Left renal cortex interstitium (tissue), 4 donors: ENCODE measurements at places on chromosomes 1 and 21.

DNA sequence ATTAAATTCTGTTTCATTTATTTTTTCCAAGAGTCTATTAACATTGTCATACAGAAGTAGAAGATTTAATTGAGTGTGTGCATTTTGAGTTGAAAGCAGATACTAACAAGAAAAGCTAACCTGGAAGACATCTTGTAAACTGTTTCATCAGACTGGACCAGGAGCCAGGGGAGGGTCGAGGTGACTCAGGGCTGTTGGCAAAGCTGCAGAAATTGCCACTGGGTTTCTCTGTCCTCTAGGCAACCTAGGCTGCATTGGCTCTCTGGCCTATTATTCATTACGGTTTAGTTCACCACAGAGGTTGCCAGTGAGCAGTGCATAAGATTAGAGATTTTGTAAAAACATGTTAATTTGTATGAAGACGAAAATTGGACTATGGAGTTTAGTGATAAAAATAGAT is 27.5 kb downstream of the ERG start:
- no peak for DNase-seq

DNA sequence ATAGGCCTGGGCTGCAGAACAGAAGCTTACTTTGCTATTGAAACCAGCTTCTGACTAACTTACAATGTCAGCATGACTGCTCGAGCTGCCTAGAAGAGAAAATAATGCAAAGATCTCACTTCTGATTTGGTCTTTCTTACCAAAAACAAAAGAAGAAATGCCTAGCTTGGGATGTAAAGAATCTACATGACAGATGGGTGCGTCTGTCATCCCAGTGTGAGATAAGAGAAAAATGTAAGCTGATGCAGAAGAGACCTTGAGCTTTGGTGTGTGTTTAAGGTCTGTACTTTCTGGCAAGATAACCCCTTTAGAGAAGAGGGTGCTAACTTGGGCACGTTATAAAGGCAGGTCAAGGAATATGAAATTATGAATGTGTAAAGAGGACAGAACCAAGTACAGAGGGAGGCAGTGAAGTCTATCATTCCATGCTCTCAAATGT is 3.6 kb downstream of the FAM20B start:
- no peak for DNase-seq

DNA sequence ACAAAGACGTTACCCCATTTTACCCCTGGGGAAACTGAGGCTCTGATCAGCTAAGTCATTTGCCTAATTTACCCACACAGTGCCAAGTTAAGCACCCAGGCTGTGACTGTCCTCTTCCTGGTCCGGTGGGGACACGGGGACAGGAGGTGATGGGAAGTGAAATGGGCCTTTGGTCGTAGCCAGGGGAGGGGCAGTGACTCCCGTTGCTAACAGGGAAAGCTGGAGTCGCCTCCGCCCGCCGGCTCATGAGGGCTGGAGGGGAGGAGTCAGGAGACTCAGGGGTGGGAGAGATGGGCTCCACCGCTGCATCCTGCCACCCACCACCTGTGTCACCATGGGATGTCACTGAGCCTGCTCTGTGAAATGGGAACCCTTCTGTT is 139.3 kb downstream of the PGBD5 start:
- no peak for DNase-seq

DNA sequence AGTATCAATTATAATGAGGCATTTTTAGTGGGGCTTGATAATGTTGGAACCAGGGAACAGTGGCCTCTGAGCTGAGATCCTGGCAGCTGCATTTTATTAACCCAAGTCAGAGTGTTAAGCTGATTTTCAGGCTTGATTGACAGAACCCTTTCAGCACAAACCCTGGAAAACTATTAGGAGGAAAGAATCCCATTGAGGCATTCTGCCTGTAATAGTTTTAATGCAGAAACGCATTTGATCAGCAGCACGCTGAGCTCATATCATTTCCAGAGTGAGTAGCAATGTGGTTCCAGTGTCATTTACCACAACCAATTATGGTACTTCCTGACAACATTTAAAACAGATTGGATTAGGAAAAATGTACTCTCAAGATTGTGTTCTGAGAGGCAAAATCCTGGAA is 78.3 kb upstream of the BARHL2 start:
- DNase-seq, result no peak

GRCh38 chr1:186154651-186155050 is 220.4 kb downstream of the TPR start:
- DNase-seq, result no peak

DNA sequence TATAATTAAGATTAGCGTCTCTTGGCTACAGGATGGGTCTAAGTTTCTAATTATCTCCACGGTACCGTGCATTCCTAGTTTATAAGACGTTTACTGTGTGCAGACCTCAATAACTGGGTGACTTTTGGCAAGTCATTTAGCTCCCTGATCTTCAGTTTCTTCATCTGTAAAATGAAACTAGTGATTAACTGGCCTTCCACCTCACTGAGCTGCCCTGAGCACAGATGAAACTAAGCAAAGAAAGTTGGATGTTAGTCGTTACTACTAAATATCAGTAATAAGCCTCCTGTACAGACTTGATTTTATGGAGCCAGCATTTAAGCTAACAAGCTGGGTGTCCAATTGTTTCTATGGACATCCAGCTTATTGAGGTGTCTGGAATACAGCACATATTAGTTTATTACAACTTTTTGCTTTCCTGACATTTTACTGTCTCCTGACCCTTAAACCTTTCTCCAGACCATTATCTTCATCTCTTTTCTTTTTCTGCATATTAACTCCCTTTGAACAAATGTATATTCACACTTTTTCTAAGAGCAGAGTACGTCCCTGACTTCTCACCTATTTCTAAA is 1.1 kb downstream of the CR2 start:
- DNase-seq, result no peak

GRCh38 chr1:3902571-3903091 is 2.6 kb upstream of the C1orf174 start:
- DNase-seq, result no peak

GRCh38 chr1:71390518-71390917 is 309.7 kb upstream of the ZRANB2 start:
- no peak for DNase-seq

DNA sequence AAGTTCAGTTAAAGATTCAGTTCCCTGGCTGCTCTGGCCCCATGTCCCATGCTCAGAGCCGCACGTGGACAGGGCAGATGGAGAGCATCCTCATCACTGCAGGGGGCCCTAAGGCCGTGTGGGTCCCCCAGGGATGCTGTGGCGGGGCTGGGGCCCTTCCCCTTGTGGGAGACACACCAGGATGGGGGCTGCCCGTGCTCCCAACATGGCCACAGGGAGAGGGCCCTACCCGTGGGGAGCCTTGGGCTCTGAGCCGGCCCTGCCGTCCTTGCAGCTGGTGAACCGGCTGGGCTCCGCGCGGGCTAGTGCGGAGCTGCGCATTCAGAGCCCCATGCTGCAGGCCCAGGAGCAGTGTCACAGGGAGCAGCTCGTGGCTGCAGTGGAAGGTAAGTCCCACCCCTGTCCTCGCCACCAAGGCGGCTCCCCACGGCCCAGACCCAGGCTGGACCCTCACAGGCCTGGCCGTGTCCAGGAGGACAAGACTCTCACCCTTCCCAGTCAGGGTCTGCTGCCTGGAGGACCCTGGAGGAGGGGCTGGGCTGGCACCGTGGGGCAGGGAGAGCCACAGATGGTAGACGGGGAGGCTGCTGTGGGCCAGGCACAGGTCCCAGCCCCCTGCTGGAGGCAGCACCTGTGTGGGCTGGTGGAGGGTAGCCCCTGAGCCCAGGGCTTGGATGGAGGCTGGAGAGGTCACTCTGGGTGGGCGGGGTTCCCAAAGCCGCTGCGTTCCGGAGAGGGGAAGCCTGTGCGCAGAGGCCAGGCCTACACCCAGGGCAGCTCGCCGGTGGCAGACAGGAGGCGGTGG is 53.8 kb downstream of the TRIM11 start:
- no peak for DNase-seq

GRCh38 chr1:156117414-156118176 is 3.1 kb downstream of the LMNA start:
- no peak for DNase-seq

DNA sequence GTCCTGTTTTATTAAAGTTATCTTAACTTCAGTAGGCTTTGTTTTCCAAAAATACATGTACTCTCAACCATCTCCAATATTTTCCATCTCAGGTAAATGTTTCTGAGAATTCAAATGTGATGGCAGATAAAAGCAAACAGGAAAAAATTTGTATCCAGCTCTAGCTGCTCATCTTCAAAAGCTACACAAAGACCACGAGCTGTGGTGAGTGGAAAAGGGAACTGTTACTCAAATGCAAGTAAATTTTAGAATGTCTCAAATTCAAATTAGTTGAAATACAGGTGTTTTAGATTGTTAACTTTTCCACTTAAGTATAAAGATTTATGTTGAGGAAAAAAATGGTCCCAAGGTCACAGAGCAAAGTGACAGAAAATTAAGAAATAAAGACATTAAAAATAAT is 216.0 kb downstream of the SLC45A1 start:
- DNase-seq, result no peak

GRCh38 chr21:37644636-37645035 is 271.6 kb downstream of the KCNJ6 start:
- no peak for DNase-seq

- no peak for DNase-seq
Measured at GRCh38 chr21:45865106-45865835, 116.3 kb upstream of the COL6A1 start.

GRCh38 chr1:1364266-1364665 is 5.9 kb upstream of the MXRA8 start:
- no peak for DNase-seq

DNA sequence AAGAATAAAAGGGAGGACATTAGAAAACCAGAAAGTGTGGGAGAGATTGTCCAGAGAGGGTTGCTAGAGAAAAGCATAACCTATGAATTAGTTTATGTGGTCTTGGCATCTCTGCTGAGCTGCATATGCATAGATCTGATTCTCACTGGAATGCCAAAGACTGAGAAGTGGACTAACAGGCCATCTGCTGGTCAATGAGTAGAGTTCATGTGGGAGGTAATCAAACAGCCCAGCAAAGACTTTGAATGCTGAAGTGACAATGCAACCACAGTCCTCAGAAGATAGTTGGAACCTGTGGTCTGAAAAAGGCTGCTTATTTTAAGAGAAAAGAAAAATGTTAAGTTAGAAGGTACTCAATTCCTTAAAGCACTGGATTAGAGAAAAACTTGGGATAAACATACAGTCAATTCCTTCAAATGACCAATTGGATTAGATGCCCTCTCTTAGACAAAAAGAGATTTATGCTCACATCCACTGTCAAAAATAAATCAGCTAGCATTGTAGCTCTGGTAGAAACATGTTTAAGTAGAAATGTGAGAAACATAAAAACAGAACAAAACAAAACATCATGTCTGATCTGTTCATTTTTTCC is 382.8 kb downstream of the AMY1C start:
- DNase-seq, result peak; percentile 3

DNA sequence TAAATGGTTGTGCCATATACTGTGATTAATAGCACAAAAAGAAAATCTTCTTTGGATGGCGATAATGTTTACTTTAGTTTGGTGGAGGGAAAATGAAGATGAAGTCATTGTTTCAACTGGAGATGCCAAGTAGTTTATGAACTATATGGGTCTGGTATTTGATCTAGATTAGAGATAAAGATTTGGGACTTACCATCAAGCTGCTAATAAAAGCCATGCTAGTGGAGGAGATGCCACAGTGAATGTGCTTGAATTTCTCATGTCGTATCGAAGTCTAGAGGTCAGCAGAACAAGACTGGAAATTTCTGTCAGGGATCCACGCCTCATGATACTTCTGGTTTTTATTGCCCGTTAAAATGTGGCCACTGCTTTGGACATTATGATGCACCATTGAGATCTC is 742.0 kb downstream of the NCAM2 start:
- DNase-seq, result no peak

GRCh38 chr1:229004066-229004833 is 266.7 kb upstream of the RAB4A start:
- no peak for DNase-seq

DNA sequence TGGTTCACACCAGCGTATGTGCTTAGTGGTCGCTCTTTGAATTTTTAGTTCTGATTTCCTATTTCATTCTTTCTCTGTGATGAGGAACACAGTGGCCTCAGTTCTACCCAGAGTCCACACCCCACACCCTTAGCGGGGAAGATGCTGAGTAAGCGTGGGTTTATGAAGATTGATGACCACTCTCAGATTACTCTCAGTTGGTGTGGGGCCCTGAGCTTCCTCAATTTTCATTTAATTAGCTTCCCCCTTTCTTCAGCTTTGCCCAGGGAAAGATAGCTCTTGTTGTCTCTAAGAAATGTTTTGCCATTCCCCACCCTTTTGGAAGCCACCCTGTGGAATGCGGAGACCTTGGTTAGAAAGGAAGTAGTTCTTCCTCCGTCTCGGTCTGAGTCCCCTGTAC is 299.9 kb upstream of the PROX1 start:
- no peak for DNase-seq

DNA sequence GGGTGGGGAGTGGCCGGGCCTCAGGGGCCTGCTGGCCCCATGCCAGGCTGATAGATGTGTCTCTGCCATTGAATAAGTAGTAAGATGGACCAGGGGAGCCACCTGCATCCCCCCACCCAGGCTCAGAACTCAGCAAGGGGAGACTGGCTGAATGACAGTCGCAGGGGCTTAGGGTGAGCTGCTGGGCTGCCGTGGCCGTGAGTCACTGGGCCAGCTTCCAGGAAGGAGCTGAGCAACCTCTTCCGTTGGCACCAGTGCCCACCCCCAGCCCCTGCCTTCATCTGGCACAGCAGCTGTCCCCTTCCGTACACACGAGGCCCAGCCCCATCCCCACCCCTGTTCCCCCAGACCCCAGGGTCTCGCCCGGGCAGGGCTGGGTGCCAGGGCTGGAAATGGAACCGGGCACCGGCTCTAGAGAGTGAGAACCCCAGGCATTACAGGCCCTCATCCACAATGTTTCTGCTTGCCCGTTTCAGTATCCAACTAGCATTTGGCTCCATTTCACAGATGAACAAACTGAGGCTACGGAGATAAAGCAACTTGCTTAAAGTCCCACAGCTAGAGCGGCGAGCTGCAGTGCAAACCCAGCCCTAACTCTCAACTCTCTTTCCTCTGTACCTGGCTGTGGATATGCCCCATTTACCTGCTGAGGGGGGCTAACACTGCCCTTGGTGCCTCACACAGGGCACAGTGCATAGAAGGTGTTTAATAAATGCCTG is 10.2 kb downstream of the WNT4 start:
- DNase-seq, result no peak

DNA sequence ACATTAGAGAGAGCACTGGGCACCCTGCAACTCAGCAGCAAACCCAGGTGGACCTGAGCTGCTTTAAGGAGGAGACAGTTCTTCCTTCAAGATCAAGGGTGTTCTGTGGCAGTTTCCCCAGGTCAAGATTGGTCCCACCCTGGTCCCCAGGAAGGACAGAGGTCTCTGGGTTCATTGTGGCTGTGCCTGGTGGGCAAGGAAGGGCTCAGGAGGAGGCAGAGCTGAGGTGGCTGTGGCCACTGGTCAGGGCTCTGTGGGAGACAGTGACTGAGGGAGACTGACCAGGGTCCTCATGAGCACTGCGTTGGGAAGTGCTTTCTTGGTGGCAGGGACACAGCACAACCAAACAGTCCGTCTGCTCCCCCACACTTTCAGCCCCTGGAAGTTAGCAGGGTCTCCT is 141.3 kb downstream of the FCRL5 start:
- DNase-seq, result no peak

GRCh38 chr21:28177124-28177523 is 815.6 kb downstream of the LTN1 start:
- DNase-seq, result no peak
